ENCODE measurements at places on chromosomes 12 and 14.

DNA sequence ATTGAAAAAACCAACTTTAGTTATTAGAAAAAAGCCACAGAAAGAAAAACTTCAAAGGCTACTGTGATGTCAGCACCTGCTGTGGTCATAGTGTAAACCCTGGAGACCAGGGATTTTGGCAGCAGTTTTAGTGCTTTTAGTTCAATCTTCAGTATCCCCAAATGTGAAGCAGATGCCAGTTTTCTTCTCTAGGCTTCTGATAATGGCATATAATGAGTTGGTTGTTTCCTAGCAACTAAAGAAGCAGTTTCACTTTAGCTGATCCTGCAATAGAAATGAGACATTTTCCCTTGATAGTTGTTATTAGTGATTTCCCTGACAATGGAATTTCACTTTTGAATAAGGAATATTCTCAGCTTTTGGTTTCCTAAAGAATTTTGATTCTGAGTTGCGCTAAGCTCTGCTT is 131.2 kb downstream of the NUBPL start:
- DNase-seq = peak; percentile 22

DNA sequence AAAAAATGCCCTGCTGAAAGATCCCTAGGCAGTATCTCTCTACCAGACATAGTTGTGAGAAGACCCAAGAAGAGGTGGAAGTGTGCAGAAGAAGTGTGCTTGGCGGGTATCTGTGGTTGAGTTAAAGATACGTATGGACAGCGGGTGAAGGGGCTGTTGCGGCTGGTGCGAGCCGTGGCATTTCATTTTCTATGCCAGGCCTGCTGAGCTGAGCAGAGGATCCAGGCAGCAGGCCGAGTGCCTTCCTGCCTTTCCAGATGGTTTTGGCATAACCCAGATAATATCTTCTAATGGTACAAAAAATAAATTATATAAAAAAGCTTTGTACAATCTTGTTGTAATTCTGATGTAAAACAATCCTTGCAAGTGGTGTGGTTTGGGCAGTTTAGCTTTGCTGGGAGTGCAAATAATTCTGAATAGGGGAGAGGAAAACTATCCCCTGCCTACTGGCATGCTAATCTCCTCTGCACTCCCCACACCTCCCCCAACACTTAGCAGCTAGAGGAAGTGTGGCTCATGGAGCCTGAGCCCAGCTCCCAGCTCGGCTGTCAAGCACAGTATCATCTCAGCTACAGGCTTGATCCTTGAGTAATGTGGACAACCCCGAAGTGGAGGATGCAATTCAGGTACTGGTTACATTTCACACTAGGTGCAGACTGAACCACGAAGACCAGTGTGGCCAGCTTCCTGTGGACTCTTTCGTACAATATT is 168.9 kb downstream of the VRK1 start:
- DNase-seq = no peak

DNA sequence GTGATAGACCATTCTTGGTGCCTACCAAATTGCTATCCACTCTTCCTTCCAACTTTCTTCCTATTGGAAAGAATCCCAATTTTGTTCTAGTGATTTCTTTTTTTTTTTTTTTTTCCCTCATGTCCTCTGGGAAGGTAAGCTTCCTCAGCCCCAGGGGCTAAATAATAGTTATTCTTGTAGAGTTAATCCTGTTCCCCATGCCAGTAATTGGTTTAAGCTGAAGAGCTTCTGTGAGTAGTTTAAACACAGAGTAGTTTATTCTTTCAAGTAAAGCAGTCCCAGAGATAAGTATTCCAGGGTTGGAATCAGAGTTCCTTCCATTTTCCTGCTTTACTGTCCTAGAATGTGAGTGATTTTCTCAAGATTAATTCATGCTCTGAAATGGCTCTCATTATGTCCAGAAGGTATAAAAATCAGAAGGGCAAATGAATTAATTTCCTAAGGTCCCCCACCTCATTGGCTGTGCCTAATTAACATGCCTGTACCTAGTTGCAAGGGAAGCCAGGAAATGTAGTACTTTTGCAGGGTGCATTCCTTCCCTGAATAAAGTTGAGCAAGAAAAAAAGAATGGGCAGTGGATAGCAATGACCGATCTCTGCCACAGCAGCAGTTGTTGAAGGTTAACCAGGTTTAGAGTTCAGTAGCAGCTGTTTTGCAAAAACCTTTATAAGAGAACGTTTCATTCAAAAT is 97.8 kb downstream of the PLEKHA5 start:
- DNase-seq = no peak

DNA sequence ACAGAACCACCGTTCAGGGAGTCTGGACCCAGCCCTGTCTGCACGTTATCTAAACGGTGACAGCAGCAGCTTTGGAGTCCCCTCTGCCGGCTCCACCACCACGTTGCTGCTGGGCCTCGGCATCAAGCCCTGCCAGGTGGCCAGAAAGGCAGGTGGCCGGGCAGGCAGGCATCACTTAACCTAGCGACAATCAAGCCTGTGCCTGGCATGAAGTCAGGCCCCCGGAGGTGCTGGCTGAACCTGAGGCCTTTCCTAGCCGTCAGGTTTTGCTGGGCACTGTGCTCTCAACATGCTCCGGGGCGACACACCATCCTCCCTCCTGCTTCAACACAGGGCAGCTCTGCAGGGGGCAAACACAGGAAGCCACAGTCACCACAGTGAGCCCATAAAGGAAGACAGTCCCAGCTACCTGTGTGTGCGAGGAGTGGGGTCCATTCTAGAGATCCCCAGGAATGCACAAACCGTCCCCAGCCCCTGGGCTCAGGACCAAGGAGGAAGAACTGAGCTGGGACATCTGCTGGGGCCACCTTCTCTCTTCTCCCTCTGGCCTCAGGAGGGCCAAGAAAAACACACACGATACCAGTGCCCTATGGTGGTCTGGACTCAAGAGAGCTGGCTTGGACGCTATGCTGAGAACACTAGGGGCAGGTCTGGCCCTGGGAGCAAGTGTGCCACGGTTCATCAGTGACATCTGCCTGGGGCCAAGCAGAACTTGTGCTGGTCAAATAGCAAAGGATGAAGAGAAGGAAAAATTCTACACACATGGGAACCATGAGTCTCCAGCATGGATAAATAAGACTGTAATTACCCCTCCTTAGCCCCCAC is 44.7 kb downstream of the CCDC88C start:
- no peak for DNase-seq

DNA sequence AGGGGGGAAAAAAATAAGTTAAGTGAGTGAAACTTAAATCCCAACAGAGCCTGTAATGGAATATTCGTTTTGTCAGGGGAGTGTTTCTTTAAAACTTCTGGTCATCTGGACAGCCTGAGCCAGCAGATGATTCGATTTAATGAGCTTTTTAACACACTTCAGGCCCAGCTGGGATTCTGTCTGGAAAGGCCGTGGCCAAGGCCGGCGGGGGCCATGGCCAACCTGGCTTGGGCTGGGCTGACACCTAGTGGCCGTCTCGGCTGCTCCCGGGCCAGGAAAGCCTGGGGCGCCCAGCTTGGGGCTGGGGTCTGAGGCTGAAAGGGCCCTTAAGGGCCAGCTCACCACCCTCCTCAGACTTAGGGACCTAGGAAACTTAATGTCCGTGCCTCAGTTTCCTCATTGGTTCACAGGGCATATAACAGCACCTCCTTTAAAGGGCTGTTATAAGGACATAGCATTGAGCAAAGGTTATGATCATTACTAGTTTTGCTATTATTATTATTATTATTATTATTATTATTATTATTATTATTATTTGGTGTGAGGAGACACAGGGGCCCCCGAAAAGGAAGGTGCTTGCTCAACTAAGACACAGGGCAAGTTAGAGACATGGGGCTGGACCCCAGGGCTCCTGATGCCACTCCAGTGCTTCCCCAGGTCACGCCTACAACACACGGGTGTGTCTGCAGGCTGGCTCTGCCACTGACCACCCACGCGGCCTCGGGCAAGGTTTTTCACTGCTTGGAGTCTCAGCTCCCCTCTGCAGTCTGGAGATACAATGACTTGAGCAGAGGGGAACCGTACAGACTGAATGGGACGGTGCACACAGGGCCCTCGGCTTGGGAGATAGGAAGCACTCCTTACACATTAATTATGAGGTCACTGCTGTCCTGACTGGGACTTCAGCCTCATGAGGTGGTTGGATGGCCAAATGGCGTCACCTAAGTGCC is 84.0 kb downstream of the SYNE3 start:
- DNase-seq = no peak

GRCh38 chr12:3559601-3560294 is 68.7 kb downstream of the PRMT8 start:
- DNase-seq = no peak

GRCh38 chr12:88703790-88704189 is 123.5 kb upstream of the KITLG start:
- no peak for DNase-seq

DNA sequence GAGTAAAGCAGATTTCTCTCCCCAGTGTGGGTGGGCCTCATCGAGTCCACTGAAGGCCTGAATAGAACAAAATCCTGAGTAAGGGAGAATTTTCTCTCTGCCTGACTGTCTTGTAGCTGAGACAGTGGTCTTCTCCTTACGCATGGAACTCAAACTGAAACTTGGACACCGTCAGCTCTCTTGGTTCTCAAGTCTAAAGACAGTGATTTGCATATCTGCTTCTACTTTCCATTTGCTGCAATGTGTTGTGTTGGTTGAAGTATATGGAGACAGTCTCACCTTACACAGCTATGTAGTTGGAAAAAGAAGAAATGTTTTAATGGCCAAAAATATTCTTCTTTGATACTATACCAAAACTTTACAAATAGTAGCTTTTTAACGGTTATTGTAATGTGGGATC is 160.2 kb upstream of the LMNTD1 start:
- no peak for DNase-seq

GRCh38 chr14:30064454-30064853 is 136.8 kb upstream of the PRKD1 start:
- peak; percentile 26 for DNase-seq

DNA sequence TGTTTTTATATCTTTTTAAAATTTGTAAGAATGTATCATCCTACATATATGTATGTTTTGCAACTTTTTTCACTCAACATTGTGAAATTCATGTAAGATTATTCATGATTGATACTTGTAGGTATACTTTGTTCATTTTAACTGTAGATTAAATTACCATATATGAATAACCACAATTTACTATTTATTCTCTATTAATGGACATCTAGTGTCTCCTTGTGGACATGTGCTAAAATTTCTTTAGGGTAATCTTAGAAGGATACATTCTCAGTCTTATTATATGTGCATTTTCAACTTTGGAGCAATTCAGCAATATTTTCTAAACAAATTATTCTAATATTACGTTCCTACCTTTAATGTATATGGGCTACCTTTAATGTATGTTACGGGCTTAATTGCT is 192.4 kb downstream of the FUT8 start:
- DNase-seq = no peak

DNA sequence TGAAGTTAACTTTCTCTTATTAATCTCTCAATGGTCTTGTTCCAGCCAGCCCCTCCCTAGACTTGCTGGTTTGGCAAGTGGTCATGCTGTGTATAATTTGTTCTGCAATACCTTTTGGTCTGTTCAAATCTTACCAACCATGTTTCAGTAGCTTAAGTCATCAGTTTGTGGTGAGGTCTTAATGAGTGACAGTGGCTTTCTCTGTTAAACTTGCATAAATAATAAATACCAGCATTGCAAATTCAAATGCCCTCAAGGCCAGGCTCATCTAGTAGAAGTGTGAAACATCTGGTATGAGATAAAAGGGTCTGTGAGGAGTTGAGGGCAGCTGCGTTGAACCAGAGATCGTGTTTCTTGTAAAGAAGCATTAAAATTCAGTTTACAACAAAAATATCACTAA is 319.5 kb downstream of the TMEM117 start:
- no peak for DNase-seq

DNA sequence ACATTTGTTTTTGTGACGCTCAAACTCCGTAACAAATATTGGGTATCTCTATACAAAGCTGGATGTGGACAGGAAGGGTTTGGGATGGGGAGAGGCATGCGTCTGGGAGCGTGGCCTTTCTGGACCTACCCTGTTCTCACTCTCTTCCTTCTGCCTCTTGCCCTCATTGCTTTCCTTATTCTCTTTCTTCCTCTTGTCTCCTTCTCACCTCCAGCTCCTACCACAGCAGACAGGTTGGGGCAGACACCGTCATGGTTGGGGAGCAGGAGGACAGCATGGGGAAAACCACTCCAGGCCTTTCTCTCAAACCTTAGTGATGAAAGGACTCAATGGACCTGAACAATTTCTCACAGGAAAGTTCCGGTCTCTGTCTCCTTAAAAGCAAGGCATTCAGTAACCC is 465.3 kb downstream of the RAD51B start:
- DNase-seq = no peak

GRCh38 chr12:59580050-59580449 is 15.8 kb upstream of the SLC16A7 start:
- no peak for DNase-seq

GRCh38 chr12:25988505-25988904 is 30.0 kb downstream of the RASSF8 start:
- no peak for DNase-seq

DNA sequence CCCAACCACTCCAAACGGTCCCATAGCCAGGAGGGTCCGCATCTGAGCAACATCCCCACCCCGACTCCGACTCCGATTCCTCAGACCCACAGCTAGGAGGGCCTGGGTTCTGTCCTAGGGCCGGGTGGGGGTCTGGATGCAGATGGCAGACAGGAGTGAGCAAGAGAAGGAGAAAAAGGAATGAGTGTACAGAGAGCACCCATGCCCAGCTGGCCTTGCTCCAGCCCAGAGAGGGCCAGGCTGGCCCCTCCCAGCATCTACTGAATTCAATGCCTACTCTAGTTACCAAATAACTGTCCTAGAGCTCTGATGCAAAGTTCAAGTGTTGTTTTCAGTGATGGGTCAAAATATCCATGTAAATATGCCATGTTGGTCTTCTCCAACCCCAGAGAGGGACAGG is 40.8 kb downstream of the VDR start:
- no peak for DNase-seq

GRCh38 chr12:57456145-57456700 is 1.1 kb downstream of the INHBE start:
- no peak for DNase-seq
